ENCODE measurements at places on chromosomes 16 and 17.
A peak's percentile ranks its signal among the peaks of the same experiment; 100 is the strongest.

GRCh38 chr16:30678586-30678970 lies 20.3 kb downstream of the FBRS start:
- no peak for DNase-seq

DNA sequence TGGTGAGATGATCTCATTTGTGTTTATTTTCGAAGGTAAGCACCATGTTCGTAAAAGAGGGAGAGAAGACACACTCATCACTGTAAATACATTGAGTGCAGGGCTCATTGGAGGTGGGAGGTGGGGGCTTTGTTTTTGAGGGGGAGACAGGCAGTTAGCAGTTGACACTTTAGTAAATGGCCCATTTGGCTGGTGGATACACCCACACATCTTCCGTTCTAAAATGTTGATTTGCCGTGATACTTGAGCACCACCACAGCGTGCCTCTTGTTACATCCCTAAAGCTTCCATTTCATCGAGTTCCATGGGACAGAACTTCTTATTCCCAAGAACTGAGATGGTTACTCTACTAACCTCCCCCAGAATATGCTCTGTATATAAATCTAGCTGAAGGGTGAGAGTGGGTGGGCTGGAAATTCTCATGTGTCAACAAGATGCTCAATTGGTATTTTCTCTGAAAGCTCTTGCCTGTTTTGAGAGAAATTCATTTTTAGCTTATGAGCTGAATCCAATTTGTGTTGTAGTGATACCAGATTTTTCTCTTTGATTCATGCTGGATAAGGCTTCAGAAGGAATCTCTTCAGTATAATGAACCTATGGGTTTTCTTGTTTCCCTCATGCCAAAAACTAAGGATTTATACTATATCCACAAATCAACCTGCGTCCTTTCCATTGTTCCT lies 314.3 kb downstream of the RBFOX1 start:
- peak; percentile 3 for DNase-seq

DNA sequence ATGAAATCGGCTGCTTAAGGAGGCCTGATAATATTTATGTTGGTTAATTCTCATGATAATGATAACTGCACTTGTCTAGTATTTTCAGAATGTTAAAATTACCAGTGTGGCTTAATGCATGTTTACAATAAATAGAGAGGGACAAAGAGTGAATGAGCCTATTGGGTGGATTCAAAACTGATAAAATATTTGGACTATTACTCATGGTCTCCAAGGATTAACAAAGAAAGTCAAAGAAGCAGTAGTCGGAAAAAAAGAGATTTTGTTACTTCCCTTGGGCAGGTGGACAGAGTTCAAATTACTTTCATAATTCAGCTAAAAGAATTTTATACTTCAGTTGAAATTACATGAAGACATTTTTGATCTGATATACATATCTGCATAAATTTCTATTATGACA lies 258.2 kb upstream of the PMFBP1 start:
- no peak for DNase-seq

DNA sequence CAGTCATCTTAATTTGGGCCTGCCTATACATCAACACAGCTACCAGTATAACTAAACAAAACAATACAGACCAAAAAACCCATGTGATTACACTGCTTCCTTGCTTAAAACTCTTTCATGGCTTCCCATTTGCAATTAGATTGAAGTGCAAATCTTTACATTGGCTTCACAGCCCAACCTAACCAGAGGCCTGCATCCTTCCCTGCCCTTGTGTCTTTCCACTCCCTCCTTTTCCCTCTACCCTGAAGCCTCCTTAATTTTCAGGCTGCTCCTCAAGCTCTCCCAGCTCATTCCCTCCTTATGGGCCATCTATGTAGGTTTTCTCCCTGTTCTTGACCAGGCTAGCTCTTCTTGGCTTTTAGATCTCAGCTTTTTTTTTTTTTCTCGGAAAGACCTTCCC lies 147.8 kb downstream of the TOX3 start:
- DNase-seq: no peak

DNA sequence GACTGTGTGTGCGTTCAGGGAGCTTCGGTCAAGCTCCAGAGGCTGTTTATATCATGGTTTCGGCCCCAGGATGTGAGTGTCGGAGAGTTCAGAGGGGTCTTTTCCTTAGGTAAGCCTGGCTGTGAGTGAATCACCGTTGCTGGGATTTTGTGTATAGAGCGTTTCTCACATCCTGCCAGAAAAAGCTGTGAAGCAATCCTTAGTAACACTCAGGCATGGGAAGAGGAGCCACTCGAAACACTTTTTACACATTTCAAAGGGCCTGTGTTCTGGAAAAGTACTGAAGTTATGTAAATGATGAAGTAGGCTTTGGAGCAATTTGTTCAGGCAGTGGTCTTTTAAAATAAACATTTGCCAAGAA lies 662 bp downstream of the PGS1 start:
- no peak for DNase-seq

Data from NCI-H69 (cell line).